ENCODE measurements at places on chromosomes 13 and 19.
A peak's percentile ranks its signal among the peaks of the same experiment; 100 is the strongest.

- DNase-seq, result no peak
Measured at GRCh38 chr13:20825477-20825875, 51.7 kb upstream of the EEF1AKMT1 start.

DNA sequence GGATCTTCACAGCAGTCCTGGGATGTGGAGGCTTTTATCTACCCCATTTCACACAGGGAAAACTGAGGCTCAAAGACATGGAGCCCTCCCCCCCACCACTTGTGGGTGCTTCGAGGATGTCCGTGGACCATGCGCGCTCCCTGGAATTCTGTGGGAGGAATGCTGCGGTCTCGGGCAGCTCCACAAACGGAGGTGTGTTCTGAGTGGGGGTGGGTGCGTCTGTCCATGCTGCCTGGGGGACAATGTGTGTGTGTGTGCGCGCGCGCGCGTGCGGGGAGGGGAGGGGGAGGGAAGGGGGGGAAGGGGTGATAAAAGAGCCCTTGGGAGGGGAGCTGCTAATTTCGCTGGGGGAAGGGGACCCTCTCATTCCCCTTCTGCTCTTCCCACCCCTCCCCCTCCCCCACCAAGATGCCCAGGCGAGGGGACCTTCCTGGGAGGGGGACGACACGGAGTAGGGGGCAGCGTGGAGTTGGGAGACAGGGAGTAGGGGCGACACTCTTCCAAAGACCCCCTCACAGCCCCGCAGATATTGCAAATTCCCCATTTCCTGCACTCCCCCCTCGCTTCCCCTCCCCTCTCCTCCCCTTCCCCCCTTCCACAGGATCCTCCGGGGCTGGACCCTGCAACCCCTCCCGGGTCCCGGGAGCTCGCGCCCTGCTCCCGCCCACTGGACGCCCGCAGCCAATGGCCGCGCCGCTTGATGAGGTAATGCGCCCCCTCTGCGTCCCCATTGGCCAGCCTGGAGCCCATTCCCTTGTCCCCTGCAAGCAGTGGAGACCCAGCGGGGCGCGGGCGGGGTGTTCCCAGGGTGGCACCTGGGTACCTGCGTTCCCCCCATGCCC, 18.9 kb upstream of the ZNRF4 start:
- DNase-seq, result peak; percentile 93

DNA sequence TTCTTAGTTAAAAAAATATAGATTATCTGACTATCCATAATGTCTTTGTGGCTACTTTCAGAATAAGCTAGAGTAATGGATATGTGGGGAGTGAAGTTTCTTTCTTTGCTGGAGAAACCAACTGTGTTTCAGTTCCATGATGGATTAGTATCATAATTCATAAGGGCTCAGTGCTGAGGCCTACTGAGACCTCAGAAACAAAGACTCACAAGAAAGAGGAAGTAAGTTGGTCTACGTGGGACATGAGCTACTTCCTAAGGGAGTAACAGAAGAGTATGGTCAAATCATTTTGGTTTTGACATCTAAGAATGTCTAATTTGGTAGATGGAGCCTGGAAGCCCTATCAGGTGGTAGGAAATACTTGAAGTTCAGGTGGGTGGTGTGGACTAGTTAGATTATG, 99.0 kb upstream of the HTR2A start:
- no peak for DNase-seq

- no peak for DNase-seq
Measured at GRCh38 chr19:2250766-2251105, 1.6 kb downstream of the AMH start.

DNA sequence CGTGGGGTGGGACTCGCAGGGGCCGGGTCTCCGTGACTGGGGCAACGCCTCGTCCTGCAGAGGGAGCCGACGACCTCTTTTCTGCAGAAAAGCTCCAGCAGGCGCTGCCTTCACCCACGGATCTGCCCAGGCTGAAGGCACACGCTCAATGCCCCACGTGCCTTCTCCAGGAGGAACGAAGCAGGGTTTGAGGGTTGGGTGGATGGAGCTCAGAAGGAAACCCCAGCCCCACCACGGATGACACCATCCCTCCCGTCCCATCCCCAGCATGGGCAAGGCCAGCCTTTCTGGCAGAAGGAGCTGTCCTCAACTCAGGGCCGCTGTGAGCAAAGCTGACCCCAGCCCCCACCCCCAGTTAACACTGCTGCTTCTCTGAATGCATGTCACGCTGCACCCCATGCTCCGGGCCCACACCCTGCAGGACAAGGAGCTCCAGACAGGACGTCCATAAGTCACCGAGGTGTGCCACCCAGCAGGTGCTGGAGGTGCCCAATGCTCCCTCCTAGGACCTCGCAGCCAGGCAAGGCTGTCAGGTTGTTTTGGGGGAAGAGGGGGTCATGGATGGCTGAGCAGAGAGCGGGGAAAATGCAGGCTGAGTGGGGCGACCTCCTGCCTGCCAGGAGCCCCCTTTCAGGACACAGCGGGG, 7.4 kb downstream of the C19orf25 start:
- DNase-seq, result no peak

- DNase-seq, result no peak
Measured at GRCh38 chr13:113168211-113168610, 9.8 kb downstream of the PROZ start.

DNA sequence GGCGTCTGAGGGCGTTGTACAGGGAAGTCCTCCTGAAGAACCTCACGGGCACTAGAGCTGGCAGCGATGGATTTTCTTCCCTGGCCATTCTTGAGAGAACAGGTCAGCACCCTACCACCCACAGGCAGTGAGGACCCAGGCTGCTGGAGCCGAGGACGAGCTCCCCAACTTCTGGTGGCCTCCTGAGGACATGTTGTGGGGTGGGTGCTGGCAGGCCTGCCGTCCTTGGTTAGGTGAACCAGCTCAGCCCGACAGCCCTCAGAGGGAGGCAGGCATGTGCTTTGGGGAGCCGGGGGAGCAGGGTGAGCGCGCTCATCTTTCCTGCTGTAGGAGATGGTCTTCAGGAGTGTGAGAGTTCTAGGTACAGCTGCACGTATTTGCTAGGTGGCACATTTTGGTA, 15.4 kb downstream of the LYL1 start:
- no peak for DNase-seq

- no peak for DNase-seq
Measured at GRCh38 chr13:90105849-90106496, 1241.5 kb upstream of the MIR17HG start.

- no peak for DNase-seq
Measured at GRCh38 chr19:17300992-17301619, 2.1 kb downstream of the ABHD8 start.

GRCh38 chr13:101747039-101747438, 294.6 kb downstream of the ITGBL1 start:
- no peak for DNase-seq

- DNase-seq, result no peak
Measured at GRCh38 chr13:95323930-95324662, 22.8 kb upstream of the ABCC4 start.

DNA sequence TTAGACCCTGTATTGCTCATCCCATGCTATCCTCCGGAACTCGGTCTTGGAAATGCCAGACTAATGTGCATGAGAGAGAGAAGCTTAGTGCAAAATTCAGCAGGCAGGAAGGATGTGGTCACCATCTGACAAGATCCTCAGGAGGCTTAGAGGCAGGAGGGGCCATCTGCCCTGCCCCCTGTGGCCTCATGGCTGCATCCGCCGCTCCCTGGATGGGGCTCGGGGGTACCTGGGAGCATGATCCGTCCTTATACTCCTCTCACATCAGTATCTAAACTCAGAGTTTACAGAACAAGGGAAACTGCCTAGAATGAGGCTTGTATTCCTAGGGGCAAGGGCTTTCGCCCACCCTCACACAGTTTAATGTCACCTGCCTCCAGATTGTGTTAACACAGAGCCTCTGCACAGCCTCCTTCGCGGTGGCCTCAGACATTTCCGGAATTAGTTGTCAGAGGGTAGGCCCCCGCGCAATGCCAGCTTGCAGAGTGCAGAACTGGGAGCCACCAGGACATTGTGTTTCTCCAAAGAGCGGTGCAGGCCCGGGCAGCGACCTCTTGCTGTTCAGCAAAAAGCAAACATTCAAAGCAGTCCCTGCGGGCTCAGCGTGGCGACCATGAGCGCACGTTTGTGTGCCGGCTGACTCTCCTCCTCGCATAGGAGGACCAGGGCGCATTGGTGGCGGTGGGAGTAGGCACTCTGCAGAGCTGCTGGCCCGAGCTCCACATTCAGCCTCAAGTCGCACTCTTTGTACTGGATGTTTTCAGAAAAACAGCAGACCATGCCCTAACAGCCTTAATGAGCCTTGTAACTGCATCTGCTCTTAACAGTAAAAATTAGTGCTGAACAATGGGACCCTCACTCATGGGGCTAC, 39.1 kb downstream of the GPR12 start:
- DNase-seq, result no peak

DNA sequence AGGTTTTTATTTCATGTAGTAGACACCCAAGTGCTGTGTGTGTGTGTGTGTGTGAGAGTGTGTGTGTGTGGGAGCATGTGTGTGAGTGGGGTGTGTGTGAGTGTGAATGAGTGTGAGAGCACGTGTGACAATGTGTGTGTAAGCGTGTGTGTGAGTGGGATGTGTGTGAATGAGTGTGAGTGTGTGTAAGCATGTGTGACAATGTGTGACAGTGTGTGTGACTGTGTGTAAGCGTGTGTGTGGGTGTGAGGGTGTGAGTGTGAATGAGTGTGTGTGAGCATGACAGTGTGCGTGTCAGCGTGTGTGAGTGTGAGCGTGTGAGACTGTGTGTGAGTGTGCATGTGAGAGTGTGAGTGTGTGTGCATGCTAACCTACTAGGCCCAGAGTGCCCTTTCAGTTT, 15.3 kb downstream of the NOVA2 start:
- no peak for DNase-seq

All from WTC11 (cell line).